Kidney (tissue), 22 donors: ENCODE measurements at places on chromosomes 6 and 20. TPM values are rescaled to one million over a fixed set of nuclear protein-coding genes. Genes with fewer than 3 reads are reported as not detected.

DNA sequence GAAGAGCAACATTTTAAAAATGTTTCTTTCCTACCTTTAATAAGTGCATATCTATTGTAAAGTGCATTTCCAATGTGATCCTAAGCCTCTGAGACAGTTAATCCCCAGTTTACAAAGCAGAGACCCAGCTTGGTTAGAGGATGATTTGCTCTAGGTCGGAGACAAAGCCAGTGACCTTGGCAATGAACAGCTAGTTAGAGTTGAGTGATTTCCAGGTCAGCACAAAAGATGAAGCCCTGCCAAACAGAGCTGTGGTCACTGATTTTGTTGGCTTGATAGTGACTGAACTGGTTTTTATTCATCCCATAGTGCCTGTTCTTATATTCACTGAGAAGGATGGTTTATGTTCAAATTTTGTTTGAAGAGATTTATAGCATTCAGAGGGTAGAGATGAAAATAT is 56.6 kb upstream of the CD83 start:
- H3K4me1 ChIP-seq, result no peaks in the 10 kb centered on the region
- no peak for DNase-seq
- no peak overlapping the region for H3K4me3 ChIP-seq
- no peaks in the 10 kb centered on the region for H3K36me3 ChIP-seq
- no peaks in the 10 kb centered on the region for H3K27me3 ChIP-seq

GRCh38 chr6:125094563-125094962 is 59.0 kb upstream of the TPD52L1 start:
- H3K27ac ChIP-seq, result no peak overlapping the region
- no peaks in the 10 kb centered on the region for H3K4me1 ChIP-seq
- H3K4me3 ChIP-seq, result no peak overlapping the region
- H3K36me3 ChIP-seq, result no peaks in the 10 kb centered on the region
- DNase-seq, result no peak

DNA sequence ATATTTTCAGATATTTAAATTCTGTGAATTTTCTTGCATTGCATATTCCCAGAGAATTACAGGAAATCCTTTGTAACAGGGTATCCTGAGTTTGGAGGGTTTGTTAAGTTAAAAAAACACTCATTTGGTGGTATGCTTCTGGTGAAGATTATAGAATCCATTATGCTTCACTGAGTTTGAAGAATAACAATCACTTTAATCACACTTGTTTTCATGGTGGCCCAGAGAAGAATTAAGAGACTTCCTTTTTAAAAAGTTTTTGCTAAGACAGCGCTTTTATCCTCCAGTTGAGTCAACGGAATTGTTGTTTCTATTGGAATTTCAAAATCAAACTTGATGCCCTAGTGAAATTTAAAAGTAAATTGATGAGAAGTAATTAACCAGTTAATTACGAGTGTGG is 17.4 kb downstream of the PLEKHG1 start:
- no peak overlapping the region for H3K4me3 ChIP-seq
- no peak for DNase-seq
- no peaks in the 10 kb centered on the region for H3K36me3 ChIP-seq
- H3K27me3 ChIP-seq, result no peaks in the 10 kb centered on the region

The NPEPL1 gene
- total RNA-seq, result 60.2 TPM

GRCh38 chr6:108762394-108762793 is 85.8 kb upstream of the ARMC2 start:
- no peak overlapping the region for H3K4me3 ChIP-seq
- no peaks in the 10 kb centered on the region for H3K36me3 ChIP-seq
- no peaks in the 10 kb centered on the region for H3K27me3 ChIP-seq
- DNase-seq, result no peak

The MYLK4 gene
- 1.3 TPM for total RNA-seq

DNA sequence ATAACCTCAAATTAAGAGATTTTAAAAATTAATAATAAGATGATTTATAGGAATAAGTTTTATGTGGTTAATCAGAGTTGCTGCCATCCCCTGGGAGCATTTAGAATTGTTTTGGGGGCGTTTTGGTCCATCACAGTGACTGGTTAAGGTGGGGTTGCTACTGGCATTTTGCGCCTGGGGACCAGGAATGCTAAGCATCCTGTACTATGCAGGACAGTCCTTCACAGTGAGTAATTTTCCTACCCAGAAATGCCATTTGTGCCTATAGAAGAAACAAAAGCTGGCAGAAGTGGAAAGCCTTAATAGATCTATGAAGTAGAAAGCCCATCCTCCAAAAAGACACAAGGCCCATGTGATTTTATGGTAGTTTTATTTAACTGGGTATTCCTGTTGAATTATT is 118.0 kb downstream of the ANKS1A start:
- H3K27ac ChIP-seq, result no peak overlapping the region
- H3K27me3 ChIP-seq, result no peaks in the 10 kb centered on the region
- H3K36me3 ChIP-seq, result peaks cover 3% of the 10 kb centered on the region
- H3K4me3 ChIP-seq, result no peak overlapping the region

DNA sequence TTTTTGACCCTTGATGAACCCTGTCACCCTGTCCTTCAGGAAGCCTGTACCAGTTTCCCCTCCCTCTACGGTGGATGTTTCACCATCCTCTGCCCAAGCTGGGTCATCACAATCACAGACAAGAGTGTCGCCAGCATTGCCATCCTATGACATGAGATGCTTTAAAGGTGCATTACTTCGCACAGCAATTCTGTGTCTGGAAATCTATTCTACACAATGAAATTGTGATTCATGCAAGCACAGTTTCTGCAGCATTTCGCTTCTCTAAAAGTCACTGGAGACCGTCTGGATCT is 2.5 kb upstream of the ULBP2 start:
- no peak for DNase-seq
- H3K36me3 ChIP-seq, result no peaks in the 10 kb centered on the region
- no peak overlapping the region for H3K27ac ChIP-seq
- no peak overlapping the region for H3K4me3 ChIP-seq
- H3K4me1 ChIP-seq, result peaks cover 9% of the 10 kb centered on the region

GRCh38 chr6:148388521-148388920 is 45.9 kb downstream of the SASH1 start:
- no peak overlapping the region for H3K27ac ChIP-seq
- H3K27me3 ChIP-seq, result no peaks in the 10 kb centered on the region
- no peak overlapping the region for H3K4me3 ChIP-seq
- no peaks in the 10 kb centered on the region for H3K36me3 ChIP-seq
- H3K4me1 ChIP-seq, result no peaks in the 10 kb centered on the region

The FAM209A gene
- 0.38 TPM for total RNA-seq

The CABLES2 gene
- total RNA-seq, result 4.5 TPM

The RAB5IF gene
- 71.0 TPM for total RNA-seq

GRCh38 chr6:70669133-70669532 is 1.4 kb downstream of the SMAP1 start:
- H3K27ac ChIP-seq, result no peak overlapping the region
- no peak for DNase-seq
- H3K27me3 ChIP-seq, result no peaks in the 10 kb centered on the region
- no peaks in the 10 kb centered on the region for H3K36me3 ChIP-seq

DNA sequence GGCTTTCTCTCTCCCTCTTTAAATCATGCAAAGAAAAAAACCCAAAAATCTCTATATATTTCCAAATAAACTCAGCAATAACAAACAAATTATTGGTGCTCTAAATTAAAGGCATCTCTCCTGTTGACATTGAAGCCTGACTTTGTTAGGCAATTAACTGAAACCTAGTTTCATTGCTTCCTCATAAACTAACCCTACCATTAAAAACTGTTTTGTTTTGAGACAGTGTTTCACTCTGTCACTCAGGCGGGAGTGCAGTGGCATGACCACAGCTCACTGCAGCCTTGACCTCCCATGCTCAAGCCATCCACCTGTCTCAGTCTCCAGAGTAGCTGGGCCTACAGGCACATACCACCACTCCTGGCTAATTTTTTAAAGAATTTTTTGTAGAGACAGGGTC is 34.9 kb downstream of the PIGU start:
- no peaks in the 10 kb centered on the region for H3K36me3 ChIP-seq
- no peaks in the 10 kb centered on the region for H3K27me3 ChIP-seq
- no peak overlapping the region for H3K4me3 ChIP-seq
- H3K4me1 ChIP-seq, result no peaks in the 10 kb centered on the region
- no peak for DNase-seq

GRCh38 chr20:36860811-36861624 is 14.9 kb upstream of the TLDC2 start:
- no peak for DNase-seq
- H3K36me3 ChIP-seq, result no peaks in the 10 kb centered on the region
- no peak overlapping the region for H3K27ac ChIP-seq
- no peaks in the 10 kb centered on the region for H3K27me3 ChIP-seq

DNA sequence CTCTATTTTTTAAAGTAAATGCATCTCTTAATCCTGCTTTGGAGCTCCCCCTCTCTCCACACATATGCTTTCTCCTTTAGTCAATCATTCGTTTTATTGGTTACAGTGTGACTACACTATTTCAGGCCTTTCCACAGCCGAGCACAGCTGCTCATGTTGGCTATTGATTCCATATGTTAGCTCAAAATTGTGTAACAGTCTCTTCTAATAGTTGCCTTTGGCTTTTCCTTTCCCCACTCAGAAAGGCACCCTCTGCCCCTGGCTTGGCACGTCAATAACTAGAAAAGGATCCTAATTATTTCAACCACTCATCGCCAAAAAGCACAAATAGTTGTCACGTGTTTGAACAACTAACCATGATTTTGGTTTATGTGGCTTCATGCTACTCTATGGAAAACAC is 410.3 kb upstream of the SLC35B3 start:
- no peaks in the 10 kb centered on the region for H3K36me3 ChIP-seq
- no peak overlapping the region for H3K27ac ChIP-seq
- no peak for DNase-seq

DNA sequence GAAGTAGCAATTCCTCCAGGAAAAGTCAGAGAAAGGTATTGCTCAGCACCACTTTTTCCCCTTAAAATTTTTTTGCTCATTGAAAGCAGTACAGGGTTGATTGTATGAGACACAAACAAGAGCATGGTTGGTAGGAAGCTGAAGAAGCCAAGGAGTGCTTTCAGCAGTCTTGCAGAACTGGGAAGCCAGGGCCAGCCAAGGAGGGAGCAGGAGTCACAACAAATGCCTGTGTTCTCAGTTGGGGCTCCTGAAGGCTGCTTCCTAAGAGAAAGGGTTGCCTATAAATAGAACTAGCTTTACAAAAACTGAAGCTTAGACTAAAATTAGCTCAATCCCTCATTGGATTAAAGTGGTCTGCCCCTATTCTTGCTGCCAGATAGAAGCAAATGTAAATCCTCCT is 3.3 kb upstream of the THEMIS start:
- no peak overlapping the region for H3K4me3 ChIP-seq
- no peak for DNase-seq
- H3K27me3 ChIP-seq, result no peaks in the 10 kb centered on the region
- no peak overlapping the region for H3K27ac ChIP-seq

The CNR1 gene
- total RNA-seq, result 4.8 TPM

DNA sequence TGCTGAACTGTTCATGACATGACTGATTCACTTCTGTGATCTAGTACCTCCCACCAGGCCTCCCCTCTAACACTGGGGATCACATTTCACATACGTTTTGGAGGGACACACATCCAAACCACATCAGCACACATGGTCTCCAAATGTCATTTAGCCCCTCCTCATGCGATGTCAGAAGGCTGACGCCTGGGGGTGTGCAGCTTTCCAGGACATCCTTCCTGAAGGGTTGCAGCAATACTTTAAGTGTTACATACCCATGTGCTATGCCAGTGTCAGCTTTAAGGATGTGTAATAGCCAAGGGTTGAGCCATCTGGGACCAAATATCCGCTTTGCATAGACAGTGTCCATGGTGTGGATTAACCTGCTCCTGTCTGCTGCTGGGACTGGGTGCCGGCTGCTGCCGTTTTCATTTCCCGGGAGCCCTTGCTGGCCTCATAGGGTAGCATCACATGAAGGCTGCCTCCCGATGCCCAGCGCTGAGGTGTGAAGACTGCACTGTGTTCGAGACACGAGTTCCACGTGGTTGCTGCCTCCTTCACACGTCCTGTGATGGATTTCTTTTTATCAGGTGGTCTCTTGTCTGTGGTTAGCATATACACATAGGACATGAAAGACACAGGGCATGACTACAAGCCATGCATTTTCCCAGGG is 219.0 kb downstream of the THBS2 start:
- no peak for DNase-seq
- no peaks in the 10 kb centered on the region for H3K36me3 ChIP-seq

- no peak overlapping the region for H3K4me3 ChIP-seq
- H3K36me3 ChIP-seq, result no peaks in the 10 kb centered on the region
- H3K27me3 ChIP-seq, result no peaks in the 10 kb centered on the region
- no peak for DNase-seq
Observed at GRCh38 chr6:89404512-89404911, 7.6 kb downstream of the RRAGD start.

DNA sequence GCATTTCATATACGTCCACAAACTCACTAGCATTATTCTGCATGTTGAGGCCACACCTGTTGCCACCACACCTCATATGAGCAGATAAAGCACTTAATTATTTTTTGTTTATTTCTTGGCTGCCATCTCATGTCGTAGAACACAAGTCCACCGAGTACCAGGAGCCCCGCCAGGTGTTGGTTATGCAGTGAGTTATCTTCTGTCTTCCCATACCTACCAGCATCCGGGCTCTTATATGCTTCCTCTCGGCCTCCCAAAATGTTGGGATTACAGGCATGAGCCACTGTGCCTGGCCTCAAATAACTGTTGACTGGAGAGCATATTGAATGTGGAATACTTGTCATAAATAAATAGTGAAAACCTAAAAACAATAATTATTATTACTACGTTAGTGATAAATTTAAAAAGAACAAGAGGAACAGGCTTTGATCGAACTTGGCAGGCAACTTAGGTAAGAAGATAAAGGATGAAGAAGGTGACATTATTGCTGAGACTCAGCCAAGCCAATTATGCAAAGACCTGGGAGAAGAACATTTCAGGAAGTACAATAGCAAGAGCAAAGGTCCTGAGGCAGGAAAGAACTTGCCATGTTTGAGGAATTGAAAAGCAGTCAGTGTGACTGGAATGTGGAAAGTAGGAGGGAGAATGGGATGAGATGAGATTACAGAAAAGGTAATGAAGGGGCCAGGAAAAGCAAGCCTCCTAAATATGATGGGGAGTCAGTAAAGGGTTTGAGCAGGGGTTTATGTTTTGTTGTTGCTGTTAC is 12.6 kb upstream of the SLC23A2 start:
- H3K27ac ChIP-seq, result no peak overlapping the region
- no peaks in the 10 kb centered on the region for H3K36me3 ChIP-seq
- no peak for DNase-seq

DNA sequence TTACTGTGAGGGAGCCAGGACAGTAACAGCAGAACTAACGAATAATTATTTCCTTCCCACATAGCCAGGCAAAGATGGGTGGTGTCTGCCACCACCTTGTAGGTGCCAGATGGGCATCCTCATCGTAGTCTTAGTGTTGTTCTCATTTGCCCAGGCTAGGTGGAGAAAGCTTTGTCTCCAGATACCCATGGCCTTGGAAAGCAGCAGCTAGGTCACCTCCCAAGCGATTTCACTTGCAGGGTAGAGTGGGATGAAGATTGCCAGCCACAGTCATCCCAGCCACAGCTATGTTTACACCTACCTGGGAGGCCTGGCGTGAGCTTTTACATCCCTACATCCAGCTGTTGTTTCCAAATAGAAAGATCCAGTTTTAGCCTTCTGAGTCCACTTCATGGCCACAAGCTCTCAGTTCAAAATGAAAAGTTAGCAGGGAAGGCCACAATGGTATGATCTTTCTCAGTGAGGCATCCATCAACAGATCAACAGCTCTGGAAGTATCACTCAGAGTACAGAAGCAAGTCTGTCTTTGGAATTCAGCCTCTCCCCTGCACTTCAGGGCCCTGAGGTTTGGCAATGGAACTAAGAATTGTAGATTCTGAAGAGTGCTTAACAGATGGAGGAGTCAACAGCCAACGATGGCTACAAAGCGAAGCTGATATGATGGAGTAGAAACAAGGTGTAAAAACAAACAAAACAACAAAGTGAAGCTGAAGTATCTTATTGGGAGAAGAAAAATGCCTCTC is 11.0 kb upstream of the SNRPC start:
- no peaks in the 10 kb centered on the region for H3K27me3 ChIP-seq
- H3K4me1 ChIP-seq, result no peaks in the 10 kb centered on the region
- no peak for DNase-seq
- H3K4me3 ChIP-seq, result no peak overlapping the region
